AG04450 (cell line): ENCODE measurements at places on chromosomes 6 and 20.

DNA sequence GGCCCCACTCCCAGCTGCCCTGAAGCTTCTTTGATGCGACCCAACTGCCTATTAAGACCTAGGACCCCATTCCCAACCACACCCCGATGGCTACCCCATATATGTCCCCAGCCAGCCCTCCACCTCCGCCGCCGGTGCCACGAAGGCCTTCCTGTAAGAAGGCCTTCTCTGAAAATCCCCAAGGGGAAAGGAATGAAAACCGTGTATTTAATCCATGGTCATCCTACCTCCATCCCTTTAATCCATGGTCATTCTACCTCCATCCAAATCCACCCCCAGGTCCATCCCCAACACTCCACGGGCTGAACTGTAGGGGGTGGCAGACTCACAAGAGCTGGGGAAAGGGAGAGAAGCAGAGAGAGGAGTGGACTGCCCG lies 545 bp upstream of the VSX1 start:
- DNase-seq, result no peak

- DNase-seq, result no peak
Measured at GRCh38 chr20:64056889-64057627, 5.9 kb upstream of the TCEA2 start.

DNA sequence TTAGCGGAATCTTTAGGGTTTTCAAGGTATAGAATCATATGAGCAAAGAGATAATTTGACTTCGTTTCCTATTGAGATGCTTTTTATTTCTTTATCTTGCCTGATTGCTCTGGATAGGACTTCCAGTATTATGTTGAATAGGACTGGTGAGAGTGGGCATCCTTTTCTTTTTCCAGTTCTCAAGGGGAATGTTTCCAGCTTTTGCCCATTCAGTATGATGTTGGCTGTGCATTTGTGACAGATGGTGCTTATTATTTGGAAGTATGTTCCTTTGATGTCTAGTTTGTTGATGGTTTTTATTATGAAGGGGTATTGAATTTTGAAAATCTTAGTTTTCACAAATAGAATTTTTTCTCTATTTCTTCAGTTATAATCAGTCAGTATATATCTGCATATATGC lies 656.6 kb upstream of the MAP3K7 start:
- DNase-seq, result no peak

DNA sequence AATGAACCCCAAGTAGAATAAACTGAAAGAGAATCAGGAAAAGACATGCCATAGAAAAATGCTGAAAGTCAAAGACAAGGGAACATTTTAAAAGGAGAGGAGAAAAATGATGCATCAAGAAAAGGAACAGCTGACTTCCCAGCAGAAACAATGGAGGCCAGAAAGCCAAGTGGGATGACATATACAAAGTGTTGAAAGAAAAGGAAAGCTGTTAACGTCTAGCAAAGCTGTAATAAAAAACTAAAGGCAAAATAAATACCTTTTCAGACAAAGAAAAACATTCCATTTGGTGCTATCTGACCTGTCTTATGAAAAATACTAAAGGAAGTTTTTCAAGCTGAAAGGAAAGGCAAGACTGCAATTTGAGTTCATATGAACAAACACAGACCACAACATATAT lies 34.1 kb upstream of the PDE10A start:
- DNase-seq, result no peak

GRCh38 chr20:36377348-36378326 lies 71.5 kb downstream of the DLGAP4 start:
- no peak for DNase-seq

GRCh38 chr6:151063842-151064647 lies 175.7 kb upstream of the AKAP12 start:
- DNase-seq, result no peak

DNA sequence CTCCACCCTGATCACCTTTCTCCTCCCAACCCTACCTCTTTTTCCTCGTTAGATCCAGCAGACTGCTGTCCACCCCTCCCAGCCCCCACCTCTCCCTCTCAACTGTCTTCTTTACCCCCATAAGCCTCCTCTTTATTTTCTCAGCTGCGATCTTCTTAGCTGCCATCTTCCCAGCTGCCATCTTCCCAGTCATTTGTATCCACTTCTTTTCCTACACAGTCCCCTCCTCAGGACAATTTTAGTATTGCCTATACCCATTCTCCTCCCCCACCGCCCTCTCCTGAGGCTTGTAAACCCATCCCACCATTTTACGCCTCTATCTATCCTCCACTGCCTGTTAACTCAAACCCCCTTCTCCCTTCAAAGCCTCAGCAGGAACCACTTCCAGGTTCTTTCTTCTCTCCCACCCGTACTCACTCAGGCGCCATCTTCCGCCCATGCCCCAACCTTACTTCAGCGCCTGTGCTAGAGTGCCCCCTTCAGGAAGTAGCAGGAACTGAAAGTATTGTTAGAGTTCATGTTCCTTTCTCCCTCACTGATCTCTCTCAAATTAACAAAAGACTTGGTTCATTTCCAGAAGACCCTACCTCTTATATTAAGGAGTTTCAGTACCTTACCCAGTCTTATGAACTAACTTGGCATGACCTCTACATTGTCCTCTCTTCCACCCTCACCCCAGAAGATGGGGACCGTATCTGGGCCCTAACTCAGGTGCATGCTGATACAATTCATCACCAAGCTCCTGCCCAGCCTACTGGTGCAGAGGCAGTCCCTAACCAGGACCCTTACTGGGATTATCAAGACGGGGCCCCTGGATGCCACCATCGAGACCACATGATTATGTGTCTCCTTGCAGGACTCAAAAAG lies 236.0 kb downstream of the ADGRG6 start:
- DNase-seq, result no peak

- no peak for DNase-seq
Measured at GRCh38 chr6:69768664-69769063, 28.1 kb downstream of the LMBRD1 start.

GRCh38 chr6:118860880-118861279 lies 33.1 kb upstream of the ASF1A start:
- no peak for DNase-seq

- DNase-seq, result no peak
Measured at GRCh38 chr6:163371129-163371528, 43.4 kb upstream of the QKI start.

DNA sequence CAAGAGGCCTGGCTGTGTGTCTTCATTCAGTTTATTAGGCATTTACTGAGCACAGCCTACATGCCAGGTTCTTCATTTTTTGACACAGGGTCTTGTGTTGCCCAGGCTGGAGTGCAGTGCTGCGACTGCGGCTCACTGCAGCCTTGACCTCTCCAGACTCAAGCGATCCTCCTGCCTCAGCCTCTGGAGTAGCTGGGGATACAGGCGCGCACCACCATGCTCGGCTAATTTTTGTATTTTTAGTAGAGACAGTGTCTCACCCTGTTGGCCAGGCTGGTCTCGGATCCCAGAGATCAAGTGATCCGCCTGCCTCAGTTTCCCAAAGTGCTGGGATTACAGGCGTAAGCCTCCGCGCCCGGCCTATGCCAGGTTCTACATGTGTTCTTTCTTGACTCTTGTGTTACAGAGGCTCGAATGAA lies 601 bp upstream of the ATRN start:
- no peak for DNase-seq

GRCh38 chr6:18203786-18204185 lies 48.6 kb downstream of the KDM1B start:
- no peak for DNase-seq

- no peak for DNase-seq
Measured at GRCh38 chr6:35500782-35501181, 3.9 kb upstream of the TEAD3 start.

DNA sequence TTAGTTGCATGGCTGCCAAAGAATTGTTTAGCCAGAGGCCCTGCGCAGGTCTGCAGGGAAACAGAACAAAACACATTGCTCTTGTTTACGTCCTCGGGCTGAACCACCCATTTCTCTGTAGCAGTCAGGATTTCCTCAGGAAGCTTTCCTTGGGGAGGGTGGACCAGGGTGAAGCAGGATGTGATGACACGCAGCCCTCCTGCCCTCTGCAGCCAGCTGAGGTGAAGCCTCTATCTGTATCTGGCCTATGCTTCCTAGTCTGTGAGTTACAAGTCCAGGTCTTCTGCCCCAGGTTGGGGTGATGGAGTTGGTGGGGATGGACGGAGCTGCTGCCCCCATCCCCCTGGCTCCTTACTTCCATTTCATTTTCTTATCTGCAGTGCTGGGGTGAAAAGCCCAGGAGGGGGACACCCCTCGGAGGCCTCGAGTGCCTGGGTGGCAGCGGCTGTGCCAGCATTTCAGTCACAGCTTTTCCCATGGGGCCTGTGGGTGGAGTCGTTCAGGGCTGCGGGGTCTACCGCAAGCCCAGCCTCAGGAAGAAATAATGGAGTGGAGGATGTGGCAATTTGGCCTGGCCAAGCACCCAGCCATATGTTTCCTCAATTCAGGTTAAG lies 24.9 kb downstream of the SASH1 start:
- peak; percentile 38 for DNase-seq

- DNase-seq, result no peak
Measured at GRCh38 chr6:156795825-156796224, 18.6 kb downstream of the ARID1B start.

DNA sequence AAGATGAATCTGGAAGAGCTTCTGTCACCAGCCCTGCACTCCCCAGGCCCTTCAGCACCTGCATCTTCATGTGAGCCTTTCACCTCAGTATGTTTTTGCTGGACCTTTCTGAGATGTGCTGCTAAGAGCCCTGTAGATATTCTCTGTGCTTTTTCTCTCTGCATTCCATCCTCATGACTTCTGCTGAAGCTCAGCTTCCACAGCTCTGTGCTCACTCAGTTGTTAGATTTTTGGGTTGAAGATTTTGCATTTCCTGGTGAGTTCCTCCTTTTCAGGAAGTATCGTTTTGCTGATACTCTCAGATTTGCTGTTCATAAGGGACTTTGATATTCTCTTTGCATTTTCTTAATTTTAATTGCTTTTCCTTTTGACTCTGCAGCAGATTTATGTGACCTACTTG lies 18.3 kb downstream of the KIAA1586 start:
- DNase-seq, result peak; percentile 15

DNA sequence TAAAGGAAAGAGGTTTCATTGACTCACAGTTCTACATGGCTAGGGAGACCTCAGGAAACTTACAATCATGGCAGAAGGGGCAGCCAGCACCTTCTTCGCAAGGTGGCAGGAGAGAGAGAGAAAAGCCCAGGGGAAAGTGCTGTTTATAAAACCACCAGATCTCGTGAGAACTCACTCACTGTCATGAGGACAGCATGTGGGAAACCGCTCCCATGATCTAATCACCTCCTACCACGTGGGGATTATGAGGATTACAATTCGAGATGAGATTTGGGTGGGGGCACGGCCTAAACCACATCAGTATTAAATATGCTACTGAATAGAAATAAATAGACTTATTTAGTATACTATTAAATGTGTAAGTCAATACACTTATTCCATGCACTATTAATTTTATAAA lies 70.6 kb upstream of the TCF21 start:
- no peak for DNase-seq

DNA sequence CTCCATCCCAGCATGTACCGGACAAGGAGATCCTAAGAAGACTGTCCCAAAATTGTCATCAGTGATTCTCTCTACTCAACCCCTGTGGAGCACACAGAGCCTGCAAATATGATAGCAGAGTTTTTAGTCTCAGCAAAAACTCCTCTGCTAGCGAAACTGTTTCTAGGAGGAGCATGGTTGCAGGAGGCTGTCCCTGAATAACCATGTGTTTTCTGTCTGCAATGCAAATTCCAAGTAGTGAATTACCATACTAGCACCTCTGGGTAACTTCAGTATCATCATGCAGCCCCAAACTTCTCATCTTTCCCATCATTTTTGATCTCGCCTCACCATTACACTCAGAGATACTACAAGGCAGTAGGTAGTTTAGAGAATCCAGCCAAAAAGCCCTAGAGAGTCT lies 24.8 kb upstream of the WFDC12 start:
- no peak for DNase-seq

GRCh38 chr20:36628076-36628475 lies 17.9 kb downstream of the SLA2 start:
- no peak for DNase-seq

GRCh38 chr20:61331543-61331942 lies 79.5 kb downstream of the CDH4 start:
- no peak for DNase-seq

DNA sequence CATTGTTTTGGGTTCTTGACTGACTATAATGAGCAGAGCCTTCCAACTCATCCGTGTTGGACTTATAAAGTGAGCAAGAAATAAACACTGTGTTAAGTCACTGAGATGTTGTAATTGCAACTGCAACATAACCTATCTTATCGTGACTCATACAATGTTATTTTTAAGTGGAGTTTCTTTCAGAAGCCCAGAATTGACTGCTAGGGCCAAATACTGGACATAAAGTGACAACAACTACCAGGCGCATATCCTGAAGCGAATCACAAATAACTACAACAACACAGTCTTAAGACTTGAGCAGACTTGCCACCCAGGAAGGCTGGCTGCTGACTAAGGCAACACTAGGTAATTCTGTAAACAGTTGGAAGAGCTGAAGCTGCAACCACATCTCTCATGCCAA lies 326.6 kb downstream of the COL12A1 start:
- peak; percentile 63 for DNase-seq

DNA sequence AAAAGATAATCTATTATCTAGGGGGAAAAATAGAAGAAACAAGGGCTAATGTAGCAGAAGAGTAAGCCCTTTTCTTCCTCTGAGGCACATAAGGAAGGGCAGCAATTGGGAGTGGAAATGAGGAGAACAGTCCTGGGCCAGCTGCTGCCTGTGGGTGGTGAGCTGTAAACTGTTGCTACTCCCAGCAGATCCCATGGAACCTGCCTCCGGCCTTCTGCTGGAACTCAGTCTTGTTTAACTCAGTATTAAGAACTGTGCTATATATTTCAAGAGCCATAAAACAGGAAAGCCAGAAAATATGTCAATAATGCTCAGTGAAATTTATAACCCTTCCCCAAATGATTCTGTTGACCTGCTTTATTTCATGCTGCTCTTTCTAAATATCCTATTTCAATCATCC lies 464.2 kb downstream of the COL12A1 start:
- DNase-seq, result no peak

DNA sequence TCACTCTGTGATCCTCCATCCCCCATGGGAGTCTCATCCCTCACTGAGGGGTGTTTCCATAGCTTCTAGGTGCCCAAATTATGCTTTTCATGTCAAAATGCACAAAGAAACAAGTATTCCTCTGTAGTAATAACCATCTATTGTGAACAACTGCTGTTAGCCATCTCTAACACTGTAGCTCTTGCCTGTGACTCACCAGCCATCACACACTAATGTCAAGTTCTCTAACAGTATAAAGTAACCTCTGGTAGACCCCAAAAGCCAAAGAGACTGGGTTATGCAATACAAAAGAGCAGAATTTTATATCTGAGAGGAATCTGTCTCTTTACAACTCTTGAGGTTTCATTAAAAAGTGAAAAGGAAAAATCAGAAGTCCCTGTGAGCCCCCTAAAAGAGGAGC lies 25.4 kb upstream of the IYD start:
- no peak for DNase-seq
